Fibroblast of skin of scalp (primary cell): ENCODE measurements at places on chromosomes 12 and 14.

DNA sequence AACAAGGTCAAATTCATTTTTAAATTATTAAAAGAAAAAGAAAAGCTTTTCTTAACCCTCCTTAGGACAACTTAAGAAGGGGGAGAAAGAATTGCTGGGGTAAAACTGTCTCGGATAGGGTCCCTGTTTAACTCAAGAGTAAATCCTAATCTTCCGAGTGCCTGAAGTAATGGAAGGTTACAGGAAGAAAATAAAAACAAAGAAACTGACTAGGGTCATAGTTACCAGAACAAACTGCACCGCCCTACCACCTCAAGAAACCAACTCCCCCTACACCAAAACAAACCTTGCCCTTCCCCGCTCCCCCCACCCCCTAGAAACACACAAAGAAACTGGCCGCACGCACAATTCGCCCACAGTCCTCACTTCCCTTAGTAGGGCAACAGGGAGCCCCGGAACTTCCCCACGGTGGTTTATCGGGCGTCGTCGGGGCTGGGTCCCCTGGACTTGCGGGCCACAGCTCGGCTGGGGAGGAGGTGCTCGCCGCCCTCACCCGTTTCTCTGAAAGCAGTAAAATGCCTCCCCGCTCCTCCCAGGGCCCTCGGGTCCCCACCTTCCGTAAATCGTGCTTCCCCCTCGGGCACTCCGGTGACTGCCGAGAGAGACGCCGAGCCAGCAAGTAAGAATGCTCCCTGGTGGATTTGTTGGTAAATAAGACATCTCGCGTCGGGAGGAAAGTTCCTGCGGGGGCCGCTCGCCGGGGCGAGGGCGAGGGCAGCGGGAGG, 2.4 kb downstream of the SINHCAF start:
- no peak for DNase-seq

DNA sequence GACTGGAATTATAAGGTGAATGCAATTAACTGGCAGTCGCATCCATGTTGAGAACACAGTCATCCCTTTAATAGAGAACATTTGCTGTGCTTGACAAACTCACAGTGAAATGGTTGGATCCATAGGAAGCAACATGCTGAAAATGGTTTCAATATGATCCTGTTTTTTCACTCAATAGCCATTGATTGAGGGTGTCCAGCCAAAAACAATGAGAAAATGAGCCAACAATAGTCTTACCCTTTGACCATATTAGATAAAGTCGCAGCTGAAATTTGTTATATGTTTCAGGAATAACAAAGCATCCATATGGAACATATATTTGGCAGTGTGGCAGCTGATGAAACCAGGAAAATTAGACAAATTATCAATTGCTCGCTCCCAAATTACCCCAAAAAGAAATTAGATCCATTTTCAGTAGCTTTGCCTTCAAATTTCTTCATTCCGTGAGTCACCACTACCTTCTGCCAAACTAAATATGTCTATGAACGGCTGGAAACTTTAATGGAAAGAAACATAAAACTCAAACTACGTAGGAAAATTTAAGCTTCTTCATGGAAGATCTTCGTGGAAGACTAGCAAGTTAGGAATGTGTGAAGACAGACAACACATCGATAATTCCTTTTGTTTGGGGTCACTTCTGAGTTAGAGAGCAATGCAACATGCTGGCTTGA, 17.4 kb downstream of the IGF1 start:
- DNase-seq: peak; percentile 45

GRCh38 chr12:5889381-5890047, 55.5 kb downstream of the ANO2 start:
- no peak for DNase-seq

DNA sequence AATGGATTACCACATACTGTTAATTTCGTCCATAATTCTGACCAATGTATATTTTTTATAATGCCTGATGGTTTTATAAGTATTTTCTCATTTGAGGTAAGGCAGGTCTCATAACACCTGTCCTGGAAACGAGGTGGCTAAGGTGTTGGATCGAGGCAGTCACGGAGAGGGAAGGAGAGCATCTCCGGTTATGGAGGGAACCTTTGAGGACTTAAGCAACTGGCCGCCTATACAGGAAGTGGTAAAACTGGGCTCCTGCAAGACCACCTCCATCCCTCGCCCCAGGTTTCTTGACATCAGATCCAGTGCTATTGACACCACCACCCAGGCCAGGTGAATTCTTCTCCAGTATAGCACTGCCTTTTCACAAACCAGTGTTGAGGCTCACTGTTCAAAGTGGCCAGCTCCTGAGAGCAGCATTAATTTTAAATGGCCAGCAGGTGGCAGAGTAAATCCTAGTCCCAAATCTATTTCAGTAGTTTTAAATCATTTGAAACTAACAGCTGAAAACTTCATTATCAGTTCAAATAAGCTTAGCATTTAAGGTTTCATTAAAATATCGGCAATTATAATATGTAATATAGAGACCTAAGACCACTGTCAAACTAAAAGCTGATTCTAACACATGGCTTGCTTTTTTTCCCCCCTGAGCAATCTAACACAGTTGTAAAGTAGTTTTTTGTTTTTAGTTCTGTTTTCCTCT, 100.8 kb downstream of the PPM1A start:
- DNase-seq: peak; percentile 51

DNA sequence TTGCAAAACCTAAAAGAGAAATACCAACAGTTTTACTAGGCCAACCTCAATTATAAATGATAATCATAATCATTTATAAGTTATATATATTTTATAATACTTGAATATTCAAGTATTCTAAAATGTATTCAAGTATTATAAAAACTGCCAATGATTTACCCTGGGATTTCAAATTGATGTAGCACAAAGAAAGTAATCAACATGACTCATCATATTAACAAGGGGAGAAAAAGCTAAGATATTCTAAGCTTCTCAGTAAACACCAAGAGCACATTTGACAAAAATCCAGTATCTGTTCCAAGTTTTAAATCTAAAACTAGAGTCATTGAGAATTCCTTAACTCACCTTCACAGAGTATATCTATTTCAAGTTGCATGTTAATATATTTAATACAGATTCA, 56.1 kb downstream of the CAPZA3 start:
- no peak for DNase-seq
